Caudate nucleus (tissue), 63 donors: ENCODE measurements at places on chromosomes 13 and 19.

DNA sequence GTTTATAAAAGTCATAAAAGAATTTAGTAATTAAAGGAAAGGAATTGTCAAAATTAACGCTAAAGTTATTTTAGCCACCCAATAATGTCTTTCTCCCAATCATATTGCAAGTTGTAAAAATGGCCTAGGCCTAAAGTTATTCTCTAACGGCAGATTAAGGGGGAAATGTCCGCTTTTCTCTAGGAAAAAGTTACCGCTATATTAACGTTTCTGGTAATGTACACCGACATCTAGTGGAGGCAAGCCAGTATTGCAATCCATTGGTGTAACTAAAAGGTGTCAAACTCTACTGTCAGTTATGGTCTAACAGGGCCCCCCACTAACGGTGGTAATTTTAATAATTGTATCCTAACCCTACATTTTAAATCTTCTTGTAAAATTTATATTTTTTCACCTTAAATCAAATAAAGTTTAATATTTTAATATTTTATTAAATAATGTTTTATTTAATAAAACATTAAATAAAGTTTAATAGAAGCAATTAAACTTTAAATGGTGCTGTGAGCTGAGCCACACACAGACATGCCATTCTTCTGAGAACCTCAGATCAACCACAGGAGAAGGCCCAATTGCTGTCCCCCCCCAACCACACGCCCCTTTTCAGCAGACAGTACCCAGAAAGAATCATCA is 35.9 kb upstream of the ZSCAN5A start:
- DNase-seq, result no peak

DNA sequence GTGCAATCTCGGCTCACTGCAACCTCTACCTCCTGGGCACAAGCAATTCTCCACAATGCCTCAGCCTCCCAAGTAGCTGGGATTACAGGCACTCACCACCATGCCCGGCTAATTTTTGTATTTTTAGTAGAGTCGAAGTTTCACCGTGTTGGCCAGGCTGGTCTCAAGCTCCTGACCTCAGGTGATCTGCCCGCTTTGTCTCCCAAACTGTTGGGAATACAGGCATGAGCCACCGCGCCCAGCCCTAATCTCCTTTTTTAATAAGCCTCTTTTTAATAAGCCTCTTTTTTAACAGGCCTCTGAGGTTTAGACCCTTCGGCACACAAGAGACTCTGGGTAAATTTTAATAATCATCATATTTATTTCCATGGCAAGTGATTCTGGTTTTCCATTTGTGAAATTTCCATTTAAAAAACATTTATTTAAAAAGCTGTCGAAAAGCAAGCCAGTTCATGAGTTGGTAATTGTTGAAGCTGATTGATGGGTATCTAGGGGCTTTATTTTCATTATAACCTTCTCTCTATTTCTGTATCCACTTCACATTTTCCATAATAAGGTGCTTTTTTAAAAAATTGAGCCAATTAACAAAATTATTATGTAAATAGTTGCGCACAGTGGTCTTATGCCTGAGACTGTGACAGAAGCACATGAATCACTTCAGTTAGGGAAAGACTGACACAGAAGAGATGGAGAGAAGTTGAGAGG is 11.8 kb downstream of the POU2F2 start:
- no peak for DNase-seq

GRCh38 chr13:52638666-52639328 is 3.4 kb upstream of the HNRNPA1L2 start:
- DNase-seq, result no peak

DNA sequence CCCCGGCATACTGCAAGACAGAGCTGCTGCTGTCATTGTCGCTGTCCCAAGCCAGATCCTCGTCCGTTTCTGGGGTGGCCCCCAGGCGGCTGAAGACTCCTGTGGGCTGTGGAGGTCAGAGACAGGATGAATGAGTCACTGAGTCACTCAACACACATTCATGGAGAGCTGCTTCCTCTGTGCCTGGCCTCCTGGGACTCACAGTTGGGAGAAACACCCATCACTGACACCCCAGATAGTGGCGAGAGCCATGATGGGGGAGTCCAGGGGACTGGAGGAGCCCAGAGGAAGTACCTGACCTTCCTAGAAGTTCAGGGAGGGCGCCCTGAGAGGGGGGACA is 26.0 kb downstream of the C19orf47 start:
- no peak for DNase-seq

GRCh38 chr19:1811472-1811894 is 593 bp downstream of the ATP8B3 start:
- DNase-seq, result no peak

DNA sequence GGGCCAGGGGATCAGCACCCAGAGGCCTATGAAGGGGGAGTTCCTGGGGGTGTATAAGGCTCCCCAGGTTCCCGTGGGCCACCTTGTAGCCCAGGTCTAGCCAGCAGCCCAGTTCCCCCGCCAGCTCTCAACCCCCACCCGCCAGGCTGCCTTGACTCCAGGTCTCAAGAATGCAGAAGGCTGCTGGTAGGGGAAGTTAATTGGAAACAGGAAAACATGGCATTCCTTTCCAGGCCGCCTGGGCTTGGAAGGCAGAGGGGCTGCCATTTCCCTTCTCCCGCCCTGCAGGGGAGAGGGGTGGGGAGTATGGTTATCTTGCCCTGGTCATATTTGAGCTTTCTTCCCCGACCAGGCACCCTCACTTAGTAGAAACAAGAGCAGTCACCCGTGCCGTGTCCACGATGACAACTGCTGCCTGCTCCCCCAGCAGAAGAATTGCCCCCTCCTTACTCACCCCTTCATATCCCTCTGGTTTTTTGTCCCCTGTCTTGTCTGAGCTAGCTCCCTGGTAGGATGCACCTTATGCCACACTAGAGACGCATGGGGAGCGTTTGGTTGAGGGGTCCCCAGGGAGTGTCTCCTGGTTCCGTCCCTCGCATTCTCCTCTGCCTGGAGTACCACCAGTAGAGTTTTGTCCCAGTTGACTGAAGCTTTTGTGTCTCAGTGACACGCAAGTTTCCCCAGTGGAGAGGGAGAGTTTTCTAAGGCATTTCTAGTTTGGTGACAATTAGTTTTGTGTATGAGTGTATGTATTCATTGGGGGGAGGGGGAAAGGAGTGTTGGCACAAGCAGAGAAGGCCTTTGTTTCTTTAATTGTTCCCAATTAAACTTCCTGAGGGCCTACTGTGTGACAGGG is 4.5 kb downstream of the BICRA start:
- no peak for DNase-seq

DNA sequence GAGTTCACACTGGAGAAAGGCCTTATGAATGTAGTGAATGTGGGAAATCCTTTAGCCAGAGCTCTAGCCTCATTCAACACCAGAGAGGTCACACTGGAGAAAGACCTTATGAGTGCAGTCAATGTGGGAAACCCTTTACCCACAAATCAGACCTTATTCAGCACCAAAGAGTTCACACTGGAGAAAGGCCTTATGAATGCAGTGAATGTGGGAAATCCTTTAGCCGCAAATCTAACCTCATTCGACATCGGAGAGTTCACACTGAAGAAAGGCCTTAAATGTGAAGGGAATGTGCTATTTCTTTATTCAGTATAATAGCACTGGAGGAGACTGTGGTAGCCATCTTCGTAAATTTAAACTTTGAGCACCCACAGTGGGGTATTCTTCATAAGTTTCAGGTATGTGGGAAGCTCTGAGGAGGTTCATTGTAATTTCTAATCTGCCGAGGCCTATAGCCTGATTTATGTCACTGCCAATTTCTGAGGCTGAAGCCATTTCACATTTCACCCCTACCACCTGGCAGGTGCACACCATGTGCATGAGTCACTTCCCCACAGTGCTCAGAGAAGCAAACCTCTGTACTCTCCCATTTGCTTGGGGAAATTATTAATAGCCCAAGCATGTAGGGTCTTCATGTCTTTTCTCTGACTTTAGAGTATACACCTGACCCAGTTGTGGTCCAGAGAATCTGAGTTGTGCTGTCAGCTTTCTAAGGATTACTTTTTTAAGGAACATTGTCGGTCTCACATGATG is 6.4 kb downstream of the ZNF551 start:
- DNase-seq, result no peak

DNA sequence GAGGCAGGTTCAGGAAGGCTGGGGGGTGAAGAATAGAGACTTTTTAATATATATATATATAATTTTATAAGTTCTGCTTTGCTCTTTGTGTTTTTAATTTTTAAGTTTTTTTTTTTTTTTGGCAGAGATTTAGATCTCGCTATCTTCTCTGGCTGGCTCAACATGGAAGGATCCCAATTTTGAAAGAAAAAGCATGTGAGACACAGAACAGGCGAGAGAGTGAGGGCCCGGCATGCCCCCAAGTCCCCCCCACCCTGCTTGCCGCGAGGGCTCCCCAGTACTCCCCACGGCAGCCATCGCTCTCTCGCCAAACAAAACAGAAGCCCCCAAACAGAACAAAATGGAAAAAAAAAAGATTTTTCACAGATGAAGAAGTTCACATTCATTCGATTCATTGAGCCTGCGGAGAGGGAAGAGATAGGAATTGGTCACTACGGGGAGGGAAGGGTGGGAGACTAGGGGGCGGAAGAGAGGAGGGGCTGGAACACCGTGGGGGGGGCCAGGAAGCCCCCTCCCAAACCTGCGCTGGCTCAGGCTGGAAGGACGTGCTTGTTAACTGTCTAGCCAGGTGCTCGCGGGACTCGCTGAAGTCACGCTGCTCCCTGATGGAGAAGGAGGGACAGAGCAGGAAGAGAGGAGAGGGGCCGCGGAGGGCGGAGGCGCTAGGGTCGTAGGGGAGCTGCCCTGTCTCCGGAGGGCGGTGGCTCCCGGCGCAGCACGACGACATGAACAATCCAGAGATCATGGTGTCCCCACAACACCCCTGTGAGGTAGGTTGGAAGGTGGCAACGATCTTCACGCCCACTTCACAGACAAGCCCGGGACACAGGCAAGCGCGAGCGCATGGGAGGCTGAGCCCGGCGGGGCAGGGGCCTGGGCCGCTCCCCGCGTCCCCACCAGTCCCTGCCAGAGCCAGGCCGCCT is 10.6 kb downstream of the KHSRP start:
- no peak for DNase-seq

- no peak for DNase-seq
Observed at GRCh38 chr13:94705081-94706030, 7.0 kb downstream of the SOX21 start.

DNA sequence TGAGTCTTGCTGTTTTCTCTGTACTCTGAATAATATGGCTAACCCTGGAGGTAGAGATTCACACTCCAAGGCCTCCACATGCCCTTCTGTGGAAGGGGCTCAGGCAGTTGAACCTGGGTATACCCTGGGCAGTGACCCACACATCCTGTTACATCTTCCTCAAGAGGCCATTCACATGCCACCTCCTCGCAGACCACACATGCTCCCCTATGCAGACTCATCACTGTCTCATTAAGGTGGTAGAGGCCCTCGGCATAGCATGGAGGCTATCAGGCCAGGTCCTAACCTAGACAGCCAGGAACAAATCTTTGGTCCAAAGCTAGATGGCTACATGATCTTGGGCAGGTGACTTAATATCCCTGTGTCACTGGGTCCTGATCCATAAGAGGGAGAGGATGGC is 363.9 kb upstream of the ZNF507 start:
- no peak for DNase-seq

- DNase-seq, result no peak
Observed at GRCh38 chr13:108558489-108558888, 70.9 kb upstream of the MYO16 start.

GRCh38 chr13:43963726-43964125 is 84.0 kb downstream of the LACC1 start:
- DNase-seq, result no peak

GRCh38 chr19:41193430-41194156 is 574 bp downstream of the CYP2S1 start:
- DNase-seq, result no peak

DNA sequence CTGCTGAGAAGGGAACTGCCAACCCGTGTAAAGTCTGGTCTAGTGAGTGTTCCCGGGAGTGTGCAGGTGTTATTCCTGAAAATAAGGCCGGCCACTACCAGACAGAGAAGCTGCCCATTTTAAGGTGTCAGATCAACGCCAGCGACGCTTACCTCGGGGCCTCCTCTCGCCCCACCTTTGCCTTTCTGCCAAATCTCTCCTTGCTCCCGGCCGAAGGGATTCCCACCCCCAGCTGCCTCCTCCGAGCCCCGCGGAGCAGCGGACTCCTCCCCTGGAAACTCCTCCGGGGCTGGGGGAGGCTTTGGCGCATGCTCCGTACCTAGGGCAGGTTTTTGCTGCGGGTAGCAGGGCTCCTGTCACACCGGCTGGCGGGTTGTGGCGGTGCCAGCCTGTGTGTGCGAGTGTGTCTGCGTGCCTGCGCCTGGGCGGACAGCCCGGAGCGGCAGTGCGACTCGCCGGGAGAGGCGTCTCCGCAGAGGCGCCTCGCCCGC is at the start of gene HS6ST3:
HS6ST3 (plus strand) TSS at position 359 of the 491 bp plus-strand sequence.
- no peak for DNase-seq

DNA sequence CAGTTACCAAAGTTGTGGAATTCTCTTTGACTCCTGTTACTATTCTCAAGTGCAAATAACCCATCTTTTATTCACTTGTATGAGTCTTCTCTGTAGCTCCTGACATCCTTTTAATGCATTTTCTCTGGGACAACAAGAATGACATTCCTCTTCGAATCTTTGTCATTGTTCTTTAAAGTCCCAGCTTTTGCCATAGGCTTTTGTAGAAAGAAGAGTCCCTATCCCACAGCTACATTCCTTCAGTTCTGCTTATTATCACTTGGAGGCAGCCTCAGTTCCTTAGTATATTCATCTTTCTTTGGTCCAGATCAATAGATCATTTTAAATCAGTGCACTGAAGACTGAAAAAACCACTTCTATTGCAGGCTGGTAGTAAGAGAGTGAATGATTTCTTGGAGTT is 560.2 kb downstream of the DACH1 start:
- no peak for DNase-seq

GRCh38 chr13:75513271-75513670 is 24.4 kb downstream of the COMMD6 start:
- DNase-seq, result no peak

GRCh38 chr19:49155820-49156346 is 687 bp upstream of the HRC start:
- DNase-seq, result no peak

GRCh38 chr13:51222686-51223559 is 725 bp downstream of the FAM124A start:
- peak; percentile 58 for DNase-seq

- DNase-seq, result no peak
Observed at GRCh38 chr13:50707628-50708027, 135.9 kb downstream of the DLEU7 start.

- no peak for DNase-seq
Observed at GRCh38 chr13:39840201-39840600, 184.7 kb downstream of the COG6 start.
